B cell (primary cell): ENCODE measurements at places on chromosomes 2 and 18.

- no peak for DNase-seq
Measured at GRCh38 chr2:216633616-216634369, 573 bp downstream of the IGFBP2 start.

DNA sequence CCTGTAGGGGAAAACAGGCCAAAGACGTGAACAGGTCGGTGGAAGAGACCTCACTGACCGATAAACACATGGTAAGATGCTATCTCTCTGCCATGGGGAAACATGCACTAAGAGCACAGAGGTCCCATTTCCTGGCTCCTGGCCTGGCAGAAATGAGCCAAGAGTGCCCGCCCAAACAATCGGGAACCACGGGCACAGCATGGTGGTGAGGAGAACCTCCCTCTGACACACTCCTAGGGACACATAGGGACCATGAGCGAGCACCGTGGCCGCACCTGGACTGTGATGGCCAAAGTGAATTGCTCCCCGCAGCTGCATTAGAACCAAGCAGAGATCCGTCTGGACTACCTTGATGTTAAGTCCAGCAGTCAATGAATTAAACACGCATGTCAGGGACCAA, 11.1 kb downstream of the HS6ST1 start:
- DNase-seq: no peak

DNA sequence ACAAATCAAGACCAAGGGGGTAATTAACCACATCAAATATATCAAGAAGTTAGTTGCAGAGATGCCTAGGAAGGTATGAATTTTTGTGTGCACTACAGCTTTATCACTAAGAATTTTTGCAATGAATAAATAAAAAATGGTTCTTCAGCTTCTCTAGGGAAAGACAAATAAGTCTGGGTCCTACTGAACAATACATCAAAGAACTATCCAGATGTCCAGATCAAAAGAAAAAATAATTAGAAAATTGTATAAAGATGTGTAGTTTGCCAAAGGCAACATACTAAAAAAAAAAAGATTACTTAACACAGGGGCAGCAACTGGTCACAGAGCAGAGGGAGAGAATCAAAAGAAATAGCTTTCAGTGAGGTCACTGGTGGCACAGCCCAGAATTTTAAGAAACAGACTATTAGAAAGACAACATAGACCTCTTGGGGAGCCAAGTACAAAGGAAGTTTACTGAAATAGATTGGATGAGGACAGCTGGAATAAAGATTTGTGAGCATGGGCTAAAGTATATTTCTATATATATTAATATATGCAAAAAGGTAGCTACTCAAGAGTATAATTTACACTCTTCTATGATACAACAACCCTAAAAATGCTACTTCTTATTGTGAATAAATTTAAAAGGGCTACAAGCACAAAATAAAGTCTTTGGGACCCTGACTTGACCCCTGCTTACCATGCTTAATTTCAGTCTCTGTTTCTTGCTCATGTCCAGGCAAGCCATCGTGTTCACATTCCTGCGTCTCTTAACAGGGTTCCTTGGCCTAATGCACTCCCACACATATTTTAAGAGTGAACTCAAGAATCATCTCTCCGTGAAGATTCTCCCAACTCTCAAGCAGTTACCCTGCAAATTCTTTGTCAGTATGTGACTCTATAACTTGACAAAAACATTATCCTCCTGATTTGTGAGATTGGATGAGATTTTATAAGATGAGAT, 99.0 kb upstream of the GRB14 start:
- no peak for DNase-seq

DNA sequence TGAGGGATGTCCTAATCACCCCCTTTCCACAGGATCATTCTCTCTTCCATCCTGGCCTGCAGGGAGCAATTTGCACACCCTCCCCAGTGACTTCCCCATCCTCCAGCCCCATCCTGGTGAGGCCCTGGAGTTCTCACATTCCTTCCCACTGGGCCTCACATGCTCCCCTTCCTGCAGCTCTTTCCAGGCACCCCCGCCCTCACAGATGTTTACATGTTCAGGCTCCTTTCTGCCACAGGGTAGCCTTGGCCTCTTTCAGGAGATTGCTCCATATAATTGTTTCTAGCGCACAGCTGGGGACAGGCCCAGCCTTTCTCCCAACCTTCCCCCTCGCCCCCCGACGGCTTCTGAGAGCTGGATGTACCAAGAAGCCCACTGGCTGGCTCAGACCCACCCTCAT, 288.4 kb upstream of the TRIB2 start:
- DNase-seq: no peak
